ENCODE measurements at places on chromosomes 2 and 18.

DNA sequence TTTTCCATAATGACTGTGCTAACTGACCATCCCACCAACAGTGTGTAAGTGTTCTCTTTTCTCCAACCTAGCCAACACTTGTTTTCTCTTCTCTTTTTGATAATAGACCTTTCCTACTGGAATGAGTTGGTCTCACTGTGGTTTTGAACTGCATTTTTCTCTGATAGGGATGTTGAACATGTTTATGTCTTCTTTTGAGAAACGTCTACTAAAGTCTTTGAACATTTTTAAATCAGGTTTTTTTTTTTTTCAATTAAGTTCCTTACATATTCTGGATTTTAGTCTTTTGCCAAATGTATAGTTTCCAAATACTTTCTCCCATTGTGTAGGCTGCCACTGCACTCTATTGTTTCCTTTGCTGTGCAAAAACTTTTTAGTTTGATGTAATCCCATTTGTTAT lies 405.5 kb upstream of the FIGN start:
- no peak for DNase-seq

DNA sequence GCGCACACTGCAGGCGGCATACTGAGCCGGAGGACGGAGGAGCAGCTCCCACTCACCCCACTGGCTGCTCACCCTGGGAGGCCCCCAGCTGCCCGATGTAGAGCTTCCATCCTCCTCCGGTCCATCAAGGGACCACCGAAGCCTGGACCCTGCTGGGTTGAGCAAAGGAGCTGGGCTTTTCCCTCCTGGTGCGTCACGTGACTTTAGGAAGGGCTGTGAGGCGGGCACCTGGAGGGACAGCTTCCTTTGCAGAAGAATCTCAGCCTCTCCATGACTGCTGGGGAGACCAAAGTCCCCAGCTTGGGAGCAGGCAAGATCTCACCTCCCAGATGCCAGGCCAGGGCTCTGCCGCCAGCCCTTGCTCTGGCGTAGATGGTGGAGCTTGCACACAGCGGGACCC lies 102.7 kb downstream of the TWIST2 start:
- no peak for DNase-seq

GRCh38 chr18:32674491-32674890 lies 98.3 kb downstream of the KLHL14 start:
- DNase-seq = no peak

GRCh38 chr2:240990726-240991377 lies 7.6 kb upstream of the SNED1 start:
- DNase-seq = no peak

- no peak for DNase-seq
Observed at GRCh38 chr2:174607989-174608865, 10.6 kb upstream of the WIPF1 start.

DNA sequence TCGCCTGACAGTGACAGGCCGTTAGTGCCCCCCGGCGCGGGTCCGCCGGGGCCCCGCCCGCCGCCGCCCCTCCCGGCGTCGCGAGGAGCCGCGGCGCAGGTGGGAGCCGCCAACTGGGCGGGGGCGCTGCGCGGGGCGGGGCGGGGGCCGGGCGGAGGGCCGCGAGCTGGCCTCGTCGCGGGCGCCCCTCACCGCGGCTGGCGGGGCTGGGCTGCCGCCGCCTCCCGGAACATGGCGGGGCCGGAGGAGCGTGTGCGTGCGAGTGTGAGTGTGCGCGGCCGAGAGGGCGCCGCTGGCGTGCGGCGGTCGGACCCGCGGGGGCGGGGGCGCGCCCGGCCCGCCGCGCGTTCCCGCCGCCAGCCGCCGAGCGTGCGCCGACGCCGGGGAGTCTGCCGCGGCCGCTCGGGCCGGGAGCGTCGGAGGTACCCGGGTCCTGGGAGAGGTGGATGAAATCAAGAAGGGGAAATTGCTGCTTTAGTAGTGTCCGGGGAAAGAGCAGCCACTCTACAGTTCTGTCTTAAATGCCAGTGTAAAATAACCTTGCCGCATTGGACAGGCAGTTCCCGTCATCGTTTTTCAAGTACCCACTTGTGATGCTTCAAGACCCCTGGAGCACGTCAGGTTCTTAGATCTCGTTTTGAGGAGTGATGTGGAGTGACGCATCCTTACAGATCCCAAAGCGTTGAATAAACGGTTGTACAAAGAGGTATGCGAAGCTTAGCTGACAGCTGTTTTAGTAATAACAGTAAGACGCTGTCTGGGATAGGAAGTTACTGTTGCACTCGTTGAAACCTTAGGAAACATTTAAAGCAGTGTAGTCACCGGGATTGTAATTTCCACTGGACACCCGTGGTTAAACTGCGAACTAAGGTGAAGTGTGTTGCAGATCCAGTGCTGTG lies 836 bp downstream of the ANKRD12 start:
- peak; percentile 73 for DNase-seq

GRCh38 chr2:47569658-47570475 lies 166.9 kb downstream of the MSH2 start:
- DNase-seq = no peak

GRCh38 chr2:206518997-206519396 lies 75.7 kb downstream of the ADAM23 start:
- DNase-seq = no peak

DNA sequence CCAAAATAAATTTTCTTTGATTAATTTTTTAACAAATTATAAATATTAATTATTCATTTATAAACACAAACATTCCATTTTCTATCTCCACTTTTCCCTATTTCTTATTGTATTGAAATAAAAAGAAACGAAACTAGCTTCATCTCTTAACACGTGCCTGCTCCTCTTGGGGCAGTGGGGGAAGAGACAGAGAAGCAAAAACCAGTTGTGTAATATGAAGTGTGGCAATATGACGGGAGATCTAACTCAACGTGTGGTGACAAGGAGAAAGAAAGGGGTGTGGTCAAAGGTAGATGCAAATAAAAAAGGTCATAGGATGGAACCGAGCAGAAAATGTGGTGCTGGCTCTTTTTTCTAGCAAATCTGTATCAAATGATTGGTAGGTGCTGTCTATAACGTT lies 106.9 kb upstream of the SLC8A1 start:
- no peak for DNase-seq

- no peak for DNase-seq
Observed at GRCh38 chr2:171412571-171413175, 21.1 kb downstream of the METTL8 start.

- DNase-seq = no peak
Observed at GRCh38 chr2:177246000-177246399, 18.5 kb downstream of the NFE2L2 start.

GRCh38 chr2:149587950-149588487 lies 444 bp upstream of the MMADHC start:
- DNase-seq = no peak

- no peak for DNase-seq
Observed at GRCh38 chr2:236558993-236559978, 10.3 kb upstream of the ACKR3 start.

GRCh38 chr2:172551271-172551670 lies 4.6 kb upstream of the PDK1 start:
- no peak for DNase-seq

DNA sequence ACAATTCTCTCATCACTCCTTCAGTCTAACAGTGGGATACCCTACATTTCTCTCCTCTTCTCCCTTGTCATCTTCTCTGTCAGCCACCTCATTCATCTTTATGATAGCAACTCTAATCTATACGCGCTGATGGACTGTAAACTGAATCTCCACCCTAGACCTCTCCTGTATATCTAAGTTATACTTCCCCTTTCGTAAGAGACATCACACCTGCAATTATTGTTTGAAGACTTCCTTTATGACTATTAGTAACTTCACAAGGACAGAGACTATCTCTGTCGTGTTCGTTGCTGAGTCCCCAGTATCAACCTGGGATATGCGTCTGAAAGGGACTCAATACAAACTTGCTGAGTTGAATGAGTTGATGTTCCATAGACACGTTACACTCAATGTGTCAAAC lies 263.2 kb downstream of the IRS1 start:
- no peak for DNase-seq

GRCh38 chr18:8997634-8998033 lies 104.9 kb upstream of the NDUFV2 start:
- no peak for DNase-seq

GRCh38 chr18:74949611-74950010 lies 259.3 kb downstream of the PTGR3 start:
- no peak for DNase-seq

GRCh38 chr2:119292226-119292625 lies 68.6 kb downstream of the STEAP3 start:
- no peak for DNase-seq

GRCh38 chr2:196170606-196171247 lies 651 bp downstream of the STK17B start:
- DNase-seq = no peak

DNA sequence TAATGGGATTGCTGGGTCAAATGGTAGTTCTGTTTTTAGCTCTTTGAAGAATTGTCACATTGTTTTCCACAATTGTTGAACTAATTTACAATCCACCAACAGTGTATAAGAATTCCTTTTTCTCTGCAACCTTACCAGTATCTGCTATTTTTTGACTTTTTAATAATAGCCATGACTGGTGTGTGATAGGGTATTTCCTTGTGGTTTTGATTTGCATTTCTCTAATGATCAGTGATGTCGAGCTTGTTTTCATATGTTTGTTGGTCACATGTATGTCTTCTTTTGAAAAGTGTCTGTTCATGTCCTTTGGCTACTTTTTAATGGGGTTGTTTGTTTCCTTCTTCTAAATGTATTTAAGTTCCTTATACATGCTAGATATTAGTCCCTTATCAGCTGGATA lies 322.3 kb downstream of the CDH2 start:
- no peak for DNase-seq

GRCh38 chr2:108271691-108272253 lies 16.9 kb upstream of the SULT1C2 start:
- no peak for DNase-seq

- DNase-seq = no peak
Observed at GRCh38 chr2:10160203-10160955, 37.8 kb downstream of the RRM2 start.

- DNase-seq = no peak
Observed at GRCh38 chr18:31511098-31511497, 13.1 kb downstream of the DSG2 start.

DNA sequence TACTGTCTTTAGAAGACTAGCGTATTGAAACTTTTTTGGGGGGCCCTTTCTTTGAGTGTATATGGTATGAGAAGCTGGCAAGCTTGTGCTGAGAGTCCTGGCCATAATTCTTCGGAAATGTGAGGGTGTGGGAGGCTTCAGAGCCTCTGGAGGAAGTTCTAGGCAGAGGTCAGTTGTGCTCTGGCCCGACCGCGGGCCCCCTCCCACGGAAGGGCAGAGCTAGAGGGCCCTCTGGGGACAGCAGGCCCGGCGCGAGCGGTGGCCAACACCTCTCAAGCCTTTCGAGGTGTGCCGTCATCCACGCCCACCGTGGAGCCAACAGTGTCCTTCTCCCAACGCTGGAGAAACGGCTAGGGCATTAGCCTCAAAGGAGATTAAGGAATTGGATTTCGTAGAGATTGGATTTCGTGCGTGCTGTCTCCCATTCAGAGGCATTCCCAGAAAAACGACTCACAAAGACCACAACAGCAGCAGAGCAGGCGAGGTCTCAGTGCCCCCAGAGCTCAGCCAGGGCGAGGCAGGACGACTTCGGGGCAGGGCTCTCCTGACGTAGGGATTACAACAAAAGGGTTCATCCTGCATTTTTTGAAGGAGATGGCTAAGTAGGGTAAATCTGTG lies 2.2 kb upstream of the MTCL1 start:
- DNase-seq = no peak

DNA sequence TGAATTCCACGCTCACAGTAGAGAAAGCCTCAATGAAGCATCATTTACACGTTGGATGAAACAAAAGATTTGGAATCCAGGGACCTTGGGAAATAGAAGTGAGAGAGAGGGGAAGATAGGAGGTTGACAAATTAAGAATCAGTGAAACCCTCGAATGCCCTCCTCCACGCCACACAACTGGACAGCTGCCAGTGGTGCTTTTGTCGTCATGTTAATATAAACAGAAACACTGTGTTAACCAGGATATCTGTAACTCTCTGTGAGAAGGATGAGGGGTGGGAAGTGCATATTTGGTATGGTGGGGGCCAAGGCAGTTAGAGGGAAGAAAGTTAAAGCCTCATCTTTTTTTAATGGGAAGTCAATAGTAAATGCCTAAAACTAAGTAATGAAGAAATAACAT lies 108.7 kb downstream of the GFPT1 start:
- no peak for DNase-seq

DNA sequence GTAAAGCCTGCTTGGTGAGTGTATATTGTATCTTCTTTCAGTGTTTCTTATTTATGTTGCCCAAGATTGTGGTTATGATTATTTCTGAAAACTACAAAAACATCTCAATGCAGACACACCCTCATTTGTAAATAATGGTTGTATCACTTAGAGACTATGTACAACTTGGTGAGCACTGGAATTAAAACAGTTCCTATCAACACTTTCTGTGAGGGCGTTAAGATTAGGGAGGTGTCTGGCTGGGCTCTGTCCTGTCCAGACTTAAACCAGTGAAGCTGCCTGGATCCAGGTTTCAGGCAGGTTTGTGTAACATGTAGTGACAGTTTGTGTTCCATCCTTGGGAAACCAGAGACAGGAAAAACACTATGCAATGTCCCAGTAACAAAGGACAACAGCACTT lies 49.7 kb downstream of the CTAGE1 start:
- DNase-seq = no peak

- DNase-seq = no peak
Observed at GRCh38 chr2:216833061-216833460, 26.8 kb downstream of the TNP1 start.

DNA sequence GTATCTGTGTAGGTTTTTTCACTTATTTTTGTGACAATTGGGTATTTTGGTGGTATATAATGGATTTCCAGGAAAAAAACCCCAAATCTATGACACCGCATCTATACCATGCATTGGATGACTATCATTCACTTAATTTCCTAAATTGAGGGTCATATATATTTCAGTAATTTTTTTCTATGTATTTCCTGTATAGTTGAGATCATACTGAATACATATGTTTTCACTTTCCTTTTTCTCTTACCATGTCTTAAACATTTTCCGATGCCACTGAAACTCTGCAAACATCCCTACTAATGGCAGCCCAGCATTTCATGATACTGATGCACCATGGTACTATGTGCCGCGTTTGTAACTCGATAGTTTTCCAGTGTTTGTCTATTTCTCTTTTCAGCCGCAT lies 40.4 kb downstream of the CDKL4 start:
- DNase-seq = no peak

DNA sequence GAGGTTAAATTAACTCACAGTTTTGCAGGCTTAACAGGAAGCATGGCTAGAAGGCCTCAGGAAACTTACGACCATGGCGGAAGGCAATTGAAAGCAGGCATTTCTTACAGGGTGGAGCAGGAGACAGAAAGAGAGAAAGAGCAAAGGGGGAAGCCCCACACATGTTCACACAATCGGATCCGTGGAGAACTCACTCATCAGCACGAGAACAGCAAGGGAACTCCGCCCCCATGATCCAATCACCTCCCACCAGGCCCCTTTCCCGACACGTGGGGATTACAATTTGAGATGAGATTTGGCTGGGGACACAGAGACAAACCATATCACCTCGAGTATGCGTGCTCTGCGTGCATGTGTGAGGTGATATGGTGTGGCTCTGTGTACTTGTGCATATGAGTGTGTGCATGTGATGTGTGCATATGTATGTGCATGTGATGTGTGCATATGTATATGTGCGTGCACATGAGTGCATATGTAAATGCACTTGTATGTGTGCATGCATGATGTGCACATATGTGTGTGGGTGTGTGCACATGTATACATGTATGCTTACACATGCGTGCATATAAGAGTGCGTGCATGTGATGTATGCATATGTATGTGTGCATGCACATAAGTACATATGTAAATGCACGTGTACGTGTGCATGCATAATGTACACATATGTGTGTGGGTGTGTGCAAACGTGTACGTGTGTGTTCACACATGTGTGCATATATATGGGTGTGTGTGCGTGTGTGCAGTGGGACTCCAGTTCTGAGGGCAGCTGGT lies 108.7 kb upstream of the HDAC4 start:
- DNase-seq = no peak

All from ascending aorta (tissue), 2 donors.